ENCODE measurements at places on chromosomes 13 and 19. TPM values are rescaled to one million over a fixed set of nuclear protein-coding genes. Genes with fewer than 3 reads are reported as not detected.
A peak's percentile ranks its signal among the peaks of the same experiment; 100 is the strongest.

The C13orf42 gene
- not detected for total RNA-seq

The ZNF730 gene
- 0.86 TPM for total RNA-seq

DNA sequence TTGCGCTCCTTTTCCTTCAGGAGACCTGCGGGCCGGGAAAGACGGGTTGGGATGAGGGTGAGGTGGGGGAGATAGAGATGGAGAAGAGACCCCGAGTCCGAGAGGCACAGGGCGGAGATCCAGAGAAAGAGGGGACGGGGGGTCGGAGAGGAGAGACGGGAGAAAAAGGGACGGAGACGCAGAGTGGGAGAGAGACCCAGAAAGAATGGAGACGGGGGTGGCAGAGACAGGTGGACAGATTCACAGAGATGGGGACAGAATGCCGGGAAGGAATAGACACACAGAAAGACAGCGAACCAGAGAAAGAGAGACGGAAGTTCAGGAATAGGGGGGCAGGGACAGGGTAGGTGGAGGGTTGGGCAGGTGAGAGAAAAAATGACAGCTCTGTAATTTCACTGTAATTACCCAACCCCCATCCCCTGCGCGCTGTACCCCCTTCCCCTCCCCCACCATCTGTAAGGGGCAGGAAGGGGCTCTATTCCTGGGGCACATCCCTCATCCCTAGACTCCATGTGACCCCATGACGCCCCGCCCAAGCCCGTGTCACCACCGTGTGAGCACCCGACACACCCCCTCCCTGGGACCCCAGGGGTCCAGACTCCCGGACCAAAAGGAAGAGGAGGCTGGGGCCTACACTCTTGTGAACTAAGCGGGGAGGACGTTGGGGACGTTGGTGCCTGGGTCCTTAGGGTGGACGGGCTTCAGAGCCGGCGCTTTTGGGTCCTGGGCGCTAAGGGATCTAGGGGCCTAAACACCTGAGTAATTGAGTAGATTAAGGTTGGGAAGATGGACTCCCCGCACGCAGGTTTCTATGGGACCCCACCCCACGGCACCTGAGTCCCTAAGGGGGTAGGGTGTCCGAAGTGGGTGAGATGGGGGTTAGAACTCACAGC is 967 bp downstream of the DBP start:
- H3K36me3 ChIP-seq = no peaks in the 10 kb centered on the region
- H3K27ac ChIP-seq = peak overlapping the region; percentile 82
- H3K4me3 ChIP-seq = peak overlapping the region; percentile 98
- no peak for DNase-seq
- peaks cover 40% of the 10 kb centered on the region for H3K4me1 ChIP-seq

- no peaks in the 10 kb centered on the region for H3K36me3 ChIP-seq
- no peak overlapping the region for H3K4me3 ChIP-seq
- H3K27me3 ChIP-seq = no peaks in the 10 kb centered on the region
- H3K4me1 ChIP-seq = peaks cover 36% of the 10 kb centered on the region
- DNase-seq = no peak
These were observed 23.3 kb upstream of the GGACT start for GRCh38 chr13:100611678-100612492.

DNA sequence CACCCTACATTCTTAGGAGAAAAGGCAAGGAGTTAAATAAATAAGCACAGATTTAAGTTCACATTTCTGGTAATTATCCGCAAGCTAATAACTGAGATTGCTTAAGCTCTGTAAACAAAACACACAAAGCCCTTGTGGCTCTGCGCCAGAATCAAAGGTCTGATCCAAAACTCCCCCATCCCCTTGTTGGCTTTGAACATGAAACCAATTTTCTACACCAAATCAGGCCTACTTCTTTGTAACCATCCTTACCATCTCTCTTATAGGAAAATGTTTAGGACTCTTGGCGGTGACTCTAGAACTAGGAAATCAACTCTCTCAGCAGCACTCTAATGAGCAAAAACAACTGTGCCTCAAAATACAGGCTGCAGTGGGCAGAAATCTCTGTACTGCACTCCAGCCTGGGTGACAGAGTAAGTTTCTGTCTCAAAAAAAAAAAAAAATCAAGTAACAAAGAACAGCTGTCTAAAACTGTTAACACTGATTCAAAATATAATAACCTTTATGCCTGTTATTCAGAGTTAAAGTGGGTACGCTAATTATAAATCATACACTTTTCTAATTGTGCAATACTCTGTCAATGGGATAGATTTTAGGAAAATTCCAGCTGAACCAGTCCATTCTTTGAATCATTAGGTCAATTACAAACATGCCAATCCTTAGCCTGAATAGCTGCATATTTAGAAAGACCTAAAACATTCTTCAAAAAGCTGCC is 25.8 kb downstream of the ABCC4 start:
- H3K4me3 ChIP-seq = no peak overlapping the region
- DNase-seq = no peak
- no peak overlapping the region for H3K27ac ChIP-seq
- H3K27me3 ChIP-seq = no peaks in the 10 kb centered on the region
- H3K36me3 ChIP-seq = no peaks in the 10 kb centered on the region
- peaks cover 2% of the 10 kb centered on the region for H3K4me1 ChIP-seq

DNA sequence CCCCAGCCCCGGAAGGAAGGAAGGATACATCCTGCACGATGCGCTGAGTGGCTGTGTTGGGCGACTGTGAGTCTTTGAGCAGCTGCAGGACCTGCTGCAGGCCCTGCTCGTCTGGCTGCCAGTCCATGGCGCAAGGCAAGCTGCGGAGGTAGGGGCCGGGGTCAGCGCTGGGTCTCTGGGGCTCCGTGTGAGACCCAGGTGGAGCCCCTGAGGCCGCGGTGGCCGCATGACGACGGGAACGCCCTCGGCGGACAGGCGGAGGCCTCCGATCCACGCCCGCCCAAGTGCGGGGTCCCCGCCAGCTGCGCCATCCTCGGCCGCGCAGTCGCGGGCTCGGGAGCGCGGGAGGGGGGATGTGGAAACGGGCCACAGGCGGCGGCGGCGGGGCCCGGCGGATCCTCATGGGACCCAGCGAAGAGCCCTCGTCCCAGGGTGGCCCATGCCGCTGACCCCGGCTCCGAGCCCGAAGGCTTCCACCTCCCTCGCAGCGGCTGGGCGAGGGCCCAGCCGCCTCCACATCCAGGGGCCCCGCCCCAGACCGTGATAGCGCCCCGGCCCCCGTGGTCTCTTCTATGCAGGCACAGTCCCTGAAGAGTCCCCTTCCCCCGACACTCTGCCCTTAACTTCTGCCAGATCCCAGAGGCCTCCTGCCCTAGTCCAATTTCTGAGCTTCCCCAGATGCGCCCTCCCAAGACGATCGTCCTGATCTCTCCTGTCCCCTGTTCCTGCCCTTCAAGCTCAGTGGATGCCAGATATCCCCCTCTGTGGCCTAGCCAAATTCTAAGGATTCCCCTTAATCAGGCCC is 2.7 kb downstream of the TNPO2 start:
- no peaks in the 10 kb centered on the region for H3K27me3 ChIP-seq
- peaks cover 7% of the 10 kb centered on the region for H3K36me3 ChIP-seq
- H3K4me1 ChIP-seq = peaks cover 35% of the 10 kb centered on the region

DNA sequence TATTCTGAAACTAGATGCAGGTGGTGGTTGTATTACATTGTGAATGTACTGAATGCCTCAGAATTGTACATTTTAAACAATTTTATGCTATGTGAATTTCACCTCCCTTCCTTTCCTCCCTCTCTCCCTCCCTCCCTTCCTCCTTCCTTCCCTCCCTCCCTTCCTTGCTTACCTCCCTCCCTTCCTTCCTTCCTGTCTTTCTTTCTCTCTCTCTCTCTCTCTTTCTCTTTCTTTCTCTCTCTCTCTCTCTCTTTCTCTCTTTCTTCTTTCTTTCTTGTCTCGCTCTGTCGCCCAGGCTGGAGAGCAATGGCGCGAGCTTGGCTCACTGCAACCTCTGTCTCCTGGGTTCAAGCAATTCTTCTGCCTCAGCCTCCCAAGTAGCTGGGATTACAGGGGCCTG is 37.2 kb downstream of the IER2 start:
- H3K4me1 ChIP-seq = peaks cover 9% of the 10 kb centered on the region
- DNase-seq = no peak
- H3K36me3 ChIP-seq = no peaks in the 10 kb centered on the region
- H3K4me3 ChIP-seq = no peak overlapping the region

GRCh38 chr19:5844456-5845433 is 5.2 kb upstream of the FUT6 start:
- no peaks in the 10 kb centered on the region for H3K27me3 ChIP-seq
- H3K36me3 ChIP-seq = no peaks in the 10 kb centered on the region
- DNase-seq = no peak
- H3K27ac ChIP-seq = no peak overlapping the region
- no peak overlapping the region for H3K4me3 ChIP-seq
